Kidney (tissue), 22 donors: ENCODE measurements at places on chromosomes 11 and 22. TPM values are rescaled to one million over a fixed set of nuclear protein-coding genes. Genes with fewer than 3 reads are reported as not detected.

PATE4 gene
- not detected for total RNA-seq

SLC15A3 gene
- 27.0 TPM for total RNA-seq

USH1C gene
- 38.6 TPM for total RNA-seq

PDE2A gene
- total RNA-seq, result 42.0 TPM

LRRC56 gene
- 7.7 TPM for total RNA-seq

DSCAML1 gene
- 17.3 TPM for total RNA-seq

ADAMTS15 gene
- 6.2 TPM for total RNA-seq

ACCS gene
- 39.0 TPM for total RNA-seq

SYTL2 gene
- 187 TPM for total RNA-seq

KCNJ5 gene
- 6.5 TPM for total RNA-seq

FAM83F gene
- total RNA-seq, result 13.1 TPM

ARFIP2 gene
- total RNA-seq, result 45.6 TPM

CSTPP1 gene
- total RNA-seq, result 37.4 TPM

NAALAD2 gene
- 2.0 TPM for total RNA-seq

SLC6A5 gene
- not detected for total RNA-seq

TTC28 gene
- 40.2 TPM for total RNA-seq

GRAP2 gene
- total RNA-seq, result 9.7 TPM

SHISA8 gene
- total RNA-seq, result 0.35 TPM

MRGPRE gene
- total RNA-seq, result 0.22 TPM

TMEM45B gene
- 17.7 TPM for total RNA-seq

- no peak for DNase-seq
Observed at GRCh38 chr22:50531546-50531961, 1.7 kb upstream of the TYMP start.

DNA sequence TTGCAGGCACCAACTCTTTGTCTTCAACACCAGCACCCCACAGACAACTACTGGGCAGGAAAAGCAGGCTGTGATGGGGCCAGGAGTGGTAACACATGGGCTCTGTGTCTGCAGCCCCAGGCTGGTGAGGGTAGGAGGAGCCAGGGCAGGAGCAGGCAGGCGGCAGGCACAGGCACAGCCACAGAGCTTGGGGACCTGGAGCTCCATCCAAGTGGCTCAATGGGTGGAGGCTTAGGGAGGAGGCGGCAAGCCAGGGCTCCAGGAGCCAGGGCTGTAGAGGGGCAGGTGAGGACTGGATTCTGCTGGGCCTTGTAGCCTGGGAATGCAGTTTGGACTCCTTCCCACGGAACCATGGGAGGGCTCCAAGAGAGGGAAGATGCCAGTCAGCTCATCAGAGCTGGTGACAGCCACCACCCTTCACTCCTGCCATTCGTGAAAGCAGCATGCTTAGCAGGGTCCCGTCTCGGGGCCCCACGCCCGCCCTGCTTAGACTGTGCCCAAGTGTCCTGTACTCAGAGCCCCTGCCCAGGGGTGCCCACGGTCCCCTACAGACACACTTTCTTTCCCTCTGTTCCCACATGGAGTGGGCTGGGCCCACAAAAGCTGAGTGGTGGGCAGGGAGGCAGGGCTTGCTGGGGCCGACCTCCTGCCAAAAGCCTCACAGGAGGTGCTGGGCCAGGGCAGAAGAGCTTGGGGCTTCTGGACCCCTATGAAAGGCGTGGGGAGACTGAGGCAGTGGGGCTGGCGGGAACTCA, 12.4 kb downstream of the TTC38 start:
- DNase-seq, result no peak

DNA sequence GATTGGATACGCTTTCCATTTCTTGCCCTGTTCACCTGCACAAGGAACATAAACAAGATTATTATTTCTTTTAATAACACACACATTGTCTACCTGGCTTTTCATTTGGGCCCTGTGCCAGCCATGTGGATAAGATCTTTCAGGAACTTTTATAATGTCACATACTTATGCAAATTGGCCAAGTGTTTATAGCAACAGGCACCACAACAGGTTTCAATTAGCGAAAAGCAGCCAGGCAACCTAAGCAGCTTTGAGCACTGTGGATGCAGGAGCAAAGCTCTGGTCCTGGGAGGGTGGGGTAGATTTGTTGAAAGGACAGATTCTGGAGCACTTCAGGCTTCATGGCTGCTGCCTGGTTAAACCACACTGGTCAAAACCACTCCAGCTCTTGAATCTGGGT, 217.4 kb downstream of the BARX2 start:
- DNase-seq, result peak; percentile 92

DNA sequence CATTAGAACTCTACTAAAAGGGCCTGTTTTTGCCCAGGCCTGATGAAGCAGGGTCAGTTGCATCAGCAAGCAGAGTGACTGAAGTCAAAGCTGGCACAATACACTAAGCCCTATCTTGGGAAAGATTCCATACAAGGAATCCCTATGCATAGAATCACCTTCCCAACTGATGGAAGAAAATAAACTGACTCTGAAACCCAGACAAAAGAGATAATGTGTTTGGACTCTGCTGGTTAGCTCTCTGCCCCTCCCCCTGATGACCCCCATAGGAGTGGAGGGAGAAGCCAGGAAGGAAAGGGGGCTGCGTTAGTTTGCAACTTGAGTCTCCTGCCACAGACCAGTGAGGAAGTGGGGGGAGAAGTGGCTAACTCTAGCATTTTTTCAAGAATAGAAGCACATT, 32.9 kb downstream of the GALNT18 start:
- peak; percentile 35 for DNase-seq

- no peak for DNase-seq
Observed at GRCh38 chr11:12114193-12115033, 4.0 kb downstream of the MICAL2 start.

- no peak for DNase-seq
Observed at GRCh38 chr11:78355309-78355705, 62.3 kb downstream of the GAB2 start.

DNA sequence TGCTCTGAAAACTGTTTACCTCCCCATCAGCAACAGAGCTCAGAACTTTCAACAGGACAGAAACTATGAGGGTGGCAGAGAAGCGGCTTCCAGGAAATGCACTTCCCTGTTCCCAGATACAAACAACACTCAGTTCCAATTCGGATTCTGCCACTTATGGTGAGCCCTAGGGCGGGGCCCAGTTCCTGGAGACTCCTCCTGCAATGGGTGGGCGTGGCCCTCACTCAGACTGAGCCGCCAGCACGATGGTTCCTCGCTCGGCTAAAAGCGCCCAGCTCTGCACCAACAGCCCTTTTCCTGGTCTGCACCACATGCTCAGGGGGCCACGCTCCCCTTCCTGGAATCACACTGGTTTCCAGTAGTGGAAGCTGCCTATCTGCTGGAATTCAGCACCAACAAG, 314.1 kb downstream of the CTTN start:
- DNase-seq, result no peak

DNA sequence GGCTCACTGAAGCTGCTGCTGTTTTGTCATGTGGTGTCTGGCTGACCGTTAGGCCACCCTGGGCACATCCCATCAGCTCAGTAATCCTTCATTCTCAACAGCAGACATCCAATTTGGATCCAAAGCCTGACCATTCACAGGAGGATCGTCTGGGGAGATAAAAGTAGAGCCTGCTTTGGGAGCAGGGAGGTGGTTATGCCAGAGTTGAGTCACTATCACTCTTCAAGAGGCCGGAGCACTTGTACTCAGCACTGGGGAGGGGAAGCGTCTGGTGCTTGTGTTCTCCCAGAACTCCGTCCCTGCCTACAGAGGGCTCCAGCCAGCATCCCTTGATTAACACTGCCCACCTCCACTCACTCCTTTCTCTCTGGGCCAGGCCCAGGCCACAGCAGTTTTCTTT, 382.6 kb downstream of the OPCML start:
- no peak for DNase-seq

- peak; percentile 37 for DNase-seq
Observed at GRCh38 chr22:22745225-22746060, 101.0 kb downstream of the GGTLC2 start.

GRCh38 chr22:31279821-31280505, 12.3 kb downstream of the PIK3IP1 start:
- DNase-seq, result no peak

DNA sequence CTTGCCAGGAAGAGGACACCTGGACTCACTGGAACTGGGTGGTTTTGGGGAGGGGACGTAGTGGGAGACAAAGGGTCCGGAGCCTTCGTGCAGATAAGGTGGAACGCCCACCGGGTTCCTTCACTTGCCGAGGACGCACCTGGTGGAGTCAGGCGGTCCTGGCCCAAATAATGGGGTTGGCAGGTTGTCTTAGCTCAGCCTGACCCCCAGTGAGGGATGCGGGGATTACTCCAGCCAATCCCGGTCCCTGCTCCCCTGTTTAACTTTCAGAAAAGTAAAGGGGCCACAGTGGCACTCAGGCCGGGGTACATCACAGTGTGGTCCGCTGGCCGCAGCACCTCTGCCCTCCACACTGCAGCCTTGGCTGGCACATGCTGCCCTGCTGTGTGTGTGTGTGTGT, 18.0 kb downstream of the A4GALT start:
- no peak for DNase-seq

GRCh38 chr11:45995342-45995734, 72.9 kb downstream of the LARGE2 start:
- no peak for DNase-seq

- DNase-seq, result no peak
Observed at GRCh38 chr11:133081020-133081419, 451.3 kb downstream of the OPCML start.

- no peak for DNase-seq
Observed at GRCh38 chr11:58837707-58838388, 6.7 kb downstream of the GLYATL2 start.

GRCh38 chr11:63023841-63024648, 8.4 kb upstream of the SLC22A8 start:
- DNase-seq, result peak; percentile 92

- peak; percentile 41 for DNase-seq
Observed at GRCh38 chr22:17434856-17435255, 65.6 kb downstream of the CECR2 start.

GRCh38 chr22:21680830-21681565, 15.2 kb downstream of the PPIL2 start:
- DNase-seq, result no peak

- DNase-seq, result no peak
Observed at GRCh38 chr22:42905702-42906183, 48.7 kb upstream of the ARFGAP3 start.

DNA sequence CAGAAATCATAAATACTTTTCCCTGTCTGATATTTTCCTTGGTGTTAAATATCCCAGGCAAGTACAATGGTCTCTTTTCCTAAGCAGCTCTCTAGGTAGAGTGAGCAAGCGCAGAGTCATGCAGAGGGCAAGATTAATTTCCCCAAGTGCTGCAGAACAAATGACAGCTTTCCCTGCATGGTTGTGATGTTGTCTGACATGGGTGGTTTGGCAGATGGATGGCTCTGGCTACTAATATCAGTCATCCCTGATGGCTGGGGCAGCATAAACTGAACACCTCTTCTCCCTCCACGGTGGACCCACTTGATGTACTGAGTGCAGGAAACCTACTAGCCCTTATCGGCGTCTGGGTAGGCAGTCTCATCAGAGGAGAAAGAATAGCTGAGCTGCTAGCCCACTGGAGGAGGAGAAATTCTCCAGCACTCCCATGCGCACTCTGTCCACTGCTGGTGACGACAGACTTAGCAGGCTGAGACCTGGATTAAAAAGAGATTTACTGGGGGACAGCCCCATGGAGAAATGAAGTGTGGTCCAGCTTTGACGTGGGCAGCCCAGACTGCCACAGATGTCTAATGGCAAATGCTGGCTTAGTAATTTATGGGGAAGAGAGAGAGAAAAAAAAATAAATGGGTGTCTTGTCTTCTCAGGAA, 202.9 kb downstream of the DBX1 start:
- DNase-seq, result no peak

DNA sequence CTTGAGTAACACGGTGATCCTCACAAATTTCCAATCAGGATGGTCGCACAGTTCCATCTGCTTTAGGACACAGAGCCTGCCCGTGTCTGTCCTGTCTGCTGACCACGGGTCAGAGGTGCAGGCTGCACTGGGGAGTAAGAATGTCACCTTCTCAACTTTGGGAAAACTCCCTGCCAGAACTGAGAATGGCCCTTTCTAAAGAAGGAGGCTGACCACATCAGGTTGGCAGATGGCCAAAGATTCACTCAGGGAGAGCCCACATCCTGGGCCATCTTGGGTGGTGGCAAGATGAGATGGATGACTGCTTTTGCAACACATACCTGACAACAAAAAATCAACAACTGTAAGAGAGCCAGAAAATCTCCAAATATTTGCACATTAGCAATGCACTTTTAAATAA, 101.9 kb downstream of the IGLL1 start:
- no peak for DNase-seq

GRCh38 chr11:128052912-128053641, 534.3 kb downstream of the ETS1 start:
- no peak for DNase-seq

- DNase-seq, result no peak
Observed at GRCh38 chr11:19187114-19187832, 14.5 kb downstream of the CSRP3 start.

DNA sequence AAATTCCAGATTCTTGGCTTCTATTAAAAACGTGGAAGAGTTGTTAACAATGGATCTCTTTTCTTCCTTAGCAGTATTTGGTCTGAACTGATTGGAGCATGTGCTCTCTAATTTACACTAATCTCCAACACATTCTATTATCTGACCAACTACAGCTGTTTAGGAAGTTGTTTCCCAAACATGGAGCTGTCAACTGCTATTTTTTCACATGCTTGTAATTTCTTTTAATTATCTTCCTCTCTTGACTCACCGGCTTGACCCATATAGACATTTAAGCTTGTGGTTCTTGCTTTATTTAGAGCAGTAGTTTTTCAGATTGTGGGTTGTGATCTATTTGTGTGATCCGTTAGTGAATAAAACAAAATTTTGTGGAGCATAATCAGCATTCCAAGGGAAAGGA, 40.8 kb downstream of the CTNND1 start:
- no peak for DNase-seq

DNA sequence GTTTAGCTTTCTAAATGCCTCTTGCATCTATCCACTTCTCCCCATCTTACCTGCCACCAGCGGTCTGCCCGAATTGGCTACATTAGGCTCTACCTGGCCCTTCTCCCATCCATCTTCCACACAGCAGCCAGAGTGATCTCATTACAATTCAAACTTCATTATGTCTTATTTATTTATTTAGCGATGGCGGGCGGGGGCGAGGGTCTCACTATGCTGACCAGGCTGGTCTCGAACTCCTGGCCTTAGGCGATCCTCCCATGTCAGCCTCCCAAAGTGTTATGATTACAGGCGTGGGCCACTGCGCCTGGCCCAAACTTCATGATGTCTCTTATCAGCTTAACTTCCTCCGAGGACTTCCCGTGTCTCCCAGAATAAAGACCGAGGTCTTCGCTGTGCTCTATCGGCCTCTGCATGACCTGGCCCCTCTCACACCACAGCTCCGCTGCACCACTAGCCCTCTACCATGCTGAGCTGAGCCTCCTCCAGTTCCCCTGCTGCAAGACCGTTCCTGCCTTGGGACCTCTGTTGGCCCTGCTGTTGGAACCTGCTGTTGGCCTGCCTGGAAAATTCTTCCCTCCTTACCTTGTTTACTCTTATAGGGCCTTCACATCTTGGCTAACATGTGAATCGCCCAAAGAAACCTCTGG, 870 bp upstream of the CTTN start:
- DNase-seq, result peak; percentile 33

- DNase-seq, result peak; percentile 83
Observed at GRCh38 chr11:107858217-107859070, at the start of gene SLC35F2. Gene SLC35F2, minus strand, starts transcription at chr11:107858787. Its CDS starts 20 bp downstream, at chr11:107858767.
